ENCODE measurements at places on chromosomes 11 and 22. TPM values are rescaled to one million over a fixed set of nuclear protein-coding genes. Genes with fewer than 3 reads are reported as not detected.

DNA sequence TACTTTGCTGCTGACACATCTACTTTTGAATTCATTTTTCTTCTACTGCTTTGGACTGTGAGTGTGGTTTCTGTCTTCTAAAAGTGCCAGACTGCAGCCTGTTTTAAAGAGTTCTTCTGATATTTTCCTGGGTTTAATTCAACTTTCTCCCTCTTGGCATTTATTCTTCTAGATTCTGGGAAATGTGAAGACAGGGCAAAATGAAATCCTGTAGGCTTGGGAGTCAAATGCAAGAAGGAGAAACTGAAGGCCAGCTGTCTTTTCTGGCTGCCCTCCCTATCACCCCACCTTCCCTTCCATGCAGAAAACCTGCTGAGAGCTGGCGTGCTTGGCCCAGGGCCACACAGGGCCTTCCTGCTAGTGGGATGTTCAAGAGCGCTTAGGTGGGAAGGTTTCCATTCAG lies 7.6 kb downstream of the ZNF70 start:
- DNase-seq, result no peak

TMEM121B gene
- total RNA-seq, result 0.42 TPM

DNA sequence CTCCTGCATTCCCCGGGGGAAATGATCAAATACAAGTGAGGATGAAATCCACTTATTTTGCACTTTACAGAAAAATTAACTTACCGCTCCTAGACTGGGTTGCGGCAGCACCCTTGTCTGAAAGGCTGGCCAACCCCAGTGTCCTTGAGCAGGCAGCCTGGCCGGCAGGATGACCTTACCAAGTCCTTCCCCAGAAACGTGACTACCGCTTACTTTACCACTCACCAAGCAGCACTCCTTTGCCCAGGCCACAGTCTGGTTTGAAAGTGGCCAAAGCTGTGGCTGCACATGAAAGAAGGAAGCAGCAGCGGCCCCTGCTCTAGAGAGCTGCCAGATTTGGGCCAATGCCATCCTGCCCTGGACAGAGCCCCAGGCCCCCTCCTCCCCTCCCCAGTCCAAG lies 20.3 kb downstream of the MYH9 start:
- no peak for DNase-seq

CD3E gene
- not detected for total RNA-seq

DNA sequence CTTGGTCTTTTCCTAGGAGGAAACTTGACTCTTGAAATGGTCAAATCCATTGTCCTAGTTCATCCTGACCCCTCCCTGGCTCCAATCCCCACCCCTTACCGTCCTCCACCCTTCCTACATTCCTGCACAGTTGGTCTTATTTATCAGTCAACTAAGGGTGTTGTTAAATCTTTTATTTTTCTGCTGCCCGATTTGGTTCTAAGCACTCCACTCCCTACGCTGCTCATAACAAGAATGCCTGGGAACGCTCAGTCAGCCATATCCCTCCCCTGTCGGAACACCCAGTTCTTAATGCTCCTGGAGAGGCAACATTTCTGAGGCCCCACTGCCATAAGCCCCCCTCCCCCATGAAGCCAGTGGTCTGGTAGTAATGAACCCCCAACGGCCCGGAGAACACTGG lies 9.7 kb downstream of the EHF start:
- no peak for DNase-seq

KCNQ1 gene
- 7.4 TPM for total RNA-seq

MS4A4A gene
- not detected for total RNA-seq

MS4A12 gene
- not detected for total RNA-seq

GRCh38 chr11:71245601-71246391 lies 6.6 kb downstream of the SHANK2 start:
- DNase-seq, result no peak

DNA sequence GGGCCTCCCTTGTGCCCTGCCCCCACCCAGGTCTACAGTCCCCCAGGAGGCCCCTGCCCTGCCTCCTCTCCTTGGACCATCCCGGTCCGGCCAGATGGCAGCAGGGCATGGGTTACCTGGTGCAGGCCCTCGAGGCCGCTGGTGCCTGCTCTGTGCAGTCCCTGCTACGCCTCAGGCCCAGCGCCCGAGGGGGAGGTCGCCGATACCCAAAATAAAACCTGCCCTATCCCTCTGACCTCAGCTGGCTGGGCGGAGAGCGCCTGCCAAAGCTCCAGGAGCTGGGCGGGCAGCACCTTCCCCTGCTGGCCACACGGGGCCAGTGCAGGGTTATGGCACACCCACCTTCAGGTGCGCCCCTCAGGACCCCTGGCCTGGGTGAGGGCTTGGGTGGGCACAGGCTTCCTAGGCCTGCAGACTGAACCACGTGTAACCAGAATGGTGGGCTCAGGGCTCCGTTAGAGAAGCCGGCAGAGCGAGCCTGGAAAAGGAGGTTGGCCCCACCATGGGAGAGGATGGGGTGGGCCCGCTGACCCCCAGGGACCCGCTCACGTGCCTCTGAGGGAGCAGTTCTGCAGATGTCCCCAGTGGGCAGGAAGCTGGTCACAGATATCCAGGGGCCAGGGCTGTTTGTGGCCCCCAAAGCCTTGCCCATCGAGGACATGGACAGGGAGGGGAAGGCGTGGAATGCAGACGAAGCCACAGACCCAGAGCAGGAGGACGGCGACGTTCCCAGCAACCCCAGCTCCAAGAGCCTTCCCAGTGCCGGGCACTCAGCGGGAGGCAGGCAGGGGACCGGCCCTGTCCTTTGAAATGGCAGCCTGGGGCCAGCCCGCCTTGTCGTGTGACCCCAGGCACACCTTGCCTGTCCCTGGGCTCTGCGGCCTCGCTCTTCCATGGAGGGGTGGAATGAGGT lies 1.7 kb upstream of the TNNT3 start:
- DNase-seq, result no peak

- no peak for DNase-seq
Observed at GRCh38 chr22:46295277-46295971, 1.2 kb upstream of the GTSE1 start.

DNA sequence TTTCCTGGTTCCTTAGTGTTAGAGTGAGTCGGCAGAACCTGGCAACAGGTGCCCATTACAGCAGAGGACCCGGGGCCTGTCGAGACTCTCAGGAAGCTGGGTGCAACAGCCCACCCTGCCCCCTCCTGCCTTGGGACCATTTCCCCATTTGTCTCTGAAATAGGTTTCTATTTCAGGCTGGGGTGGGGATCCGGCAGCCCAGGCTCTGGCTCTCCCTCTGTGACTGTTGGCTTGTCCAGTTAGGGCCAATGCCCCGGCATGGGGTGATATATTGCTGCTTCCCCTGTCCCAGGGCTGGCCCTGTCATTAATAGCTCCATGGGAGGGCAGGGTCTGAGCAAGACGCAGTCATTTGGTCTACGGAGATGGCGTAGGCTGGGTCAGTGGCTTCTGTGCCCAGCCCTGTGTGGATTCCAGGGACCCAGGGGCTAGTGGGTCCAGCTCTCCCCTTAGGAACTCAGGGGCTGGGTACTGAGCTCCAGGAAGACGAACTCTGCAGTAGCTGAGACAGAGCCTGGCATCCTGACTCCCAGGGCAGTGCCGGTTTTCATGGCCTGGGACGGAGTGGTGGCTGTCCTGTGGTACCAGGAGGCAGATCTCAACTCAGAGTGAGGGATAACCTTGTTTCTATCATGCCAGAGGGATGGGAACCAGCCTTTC lies 2.7 kb downstream of the P2RY6 start:
- no peak for DNase-seq

FOLR2 gene
- total RNA-seq, result not detected

DNA sequence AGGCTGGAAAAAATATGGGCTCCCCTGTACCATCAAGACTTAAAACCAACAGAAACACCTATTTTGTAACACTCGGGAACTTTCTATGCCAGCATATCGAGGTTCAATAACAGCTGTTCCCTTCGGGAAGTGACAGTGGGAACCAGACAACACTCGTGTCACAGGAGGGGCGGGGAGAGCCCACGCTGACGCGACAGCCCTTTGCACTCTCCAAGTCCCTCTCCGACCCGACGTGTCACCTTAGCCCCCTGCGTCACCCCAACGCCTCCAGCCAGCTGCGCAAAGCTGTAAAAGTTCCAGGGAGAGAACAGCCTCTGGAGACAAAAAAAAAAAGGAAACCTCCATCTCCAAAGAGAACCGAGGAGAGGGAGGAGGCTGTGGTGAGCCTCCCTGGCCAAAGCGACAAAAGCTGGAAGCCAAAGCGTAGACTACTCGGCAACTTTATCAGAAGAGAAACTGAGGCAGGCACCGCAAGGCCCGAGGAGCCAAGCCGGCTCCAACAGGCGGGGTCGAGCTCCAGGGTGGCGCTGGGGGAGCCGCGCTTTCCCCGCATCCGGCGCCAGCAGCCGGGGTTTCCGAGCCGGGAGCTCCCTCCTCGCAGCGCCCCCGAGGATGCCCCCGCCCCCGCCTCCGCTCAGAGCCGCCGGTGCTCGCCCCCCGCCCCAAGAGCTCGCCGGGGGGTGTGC lies 751 bp downstream of the ARFGAP3 start:
- peak; percentile 26 for DNase-seq

VPS26B gene
- total RNA-seq, result 33.1 TPM

PIWIL4 gene
- 7.7 TPM for total RNA-seq

SPON1 gene
- total RNA-seq, result not detected

DNA sequence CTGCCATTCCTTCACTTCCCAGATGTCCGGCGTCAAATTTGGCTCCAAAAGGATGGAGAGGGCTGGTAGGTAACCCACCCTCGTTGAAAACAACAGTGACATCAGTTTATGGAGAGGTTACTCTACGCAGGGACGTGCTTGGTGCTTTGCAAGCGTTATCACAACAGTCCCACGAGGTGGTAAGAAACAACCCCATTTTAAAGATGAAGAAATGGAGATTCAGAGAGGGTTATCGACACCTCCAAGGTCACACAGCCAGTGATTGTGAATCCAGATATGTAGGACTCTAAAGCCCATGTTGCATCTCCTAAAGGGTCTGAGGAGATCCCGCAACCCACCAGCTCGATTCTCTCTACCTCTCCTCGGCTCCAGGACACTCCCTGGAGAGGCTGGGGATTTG lies 773 bp downstream of the MIAT start:
- no peak for DNase-seq

STX5 gene
- total RNA-seq, result 38.3 TPM

GRCh38 chr22:22666307-22667091 lies 22.1 kb downstream of the GGTLC2 start:
- DNase-seq, result peak; percentile 72

DNA sequence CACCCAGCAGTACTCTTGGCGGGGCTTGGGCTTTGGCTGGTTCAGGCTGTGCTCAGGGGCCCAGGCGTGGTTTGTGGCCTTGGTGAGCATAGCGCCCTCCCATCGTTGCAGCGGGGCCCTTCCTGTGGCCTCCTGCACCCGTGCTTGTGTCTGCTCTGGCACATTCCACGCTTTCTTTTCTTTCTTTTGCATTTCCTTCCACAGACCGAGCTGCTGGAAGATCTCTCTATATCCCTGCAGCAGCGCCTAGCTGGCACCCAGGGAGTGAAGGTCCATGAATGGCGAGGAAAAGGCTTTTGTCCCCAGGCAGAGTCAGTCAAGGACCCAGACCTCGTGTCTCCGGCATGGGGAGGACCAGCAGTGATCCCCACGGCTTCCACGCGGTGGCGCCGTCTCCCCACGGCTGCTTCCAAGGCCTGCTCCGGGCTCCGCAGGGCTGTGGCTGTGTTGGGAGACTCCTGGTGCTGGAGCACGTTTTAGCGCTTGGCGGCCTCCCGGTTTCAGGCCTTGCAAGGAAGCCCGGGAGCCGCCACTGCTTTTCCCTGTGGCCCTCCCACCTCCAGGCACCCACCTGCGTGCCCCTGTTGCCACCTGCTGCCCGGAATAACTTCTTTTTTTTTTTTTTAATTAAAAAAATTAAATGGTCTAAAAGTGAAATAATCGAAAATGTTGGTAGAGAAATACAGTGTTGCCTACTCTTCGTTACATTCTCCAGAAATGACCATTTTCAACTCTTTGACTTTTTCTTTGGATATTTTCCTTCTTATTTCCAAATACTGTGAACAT lies 28.5 kb downstream of the GLB1L2 start:
- DNase-seq, result peak; percentile 62

GRCh38 chr11:34727228-34727737 lies 106.4 kb downstream of the EHF start:
- no peak for DNase-seq

- no peak for DNase-seq
Observed at GRCh38 chr11:112773264-112773663, 188.0 kb upstream of the NCAM1 start.

- no peak for DNase-seq
Observed at GRCh38 chr22:34914846-34915245, 151.1 kb upstream of the ISX start.

DNA sequence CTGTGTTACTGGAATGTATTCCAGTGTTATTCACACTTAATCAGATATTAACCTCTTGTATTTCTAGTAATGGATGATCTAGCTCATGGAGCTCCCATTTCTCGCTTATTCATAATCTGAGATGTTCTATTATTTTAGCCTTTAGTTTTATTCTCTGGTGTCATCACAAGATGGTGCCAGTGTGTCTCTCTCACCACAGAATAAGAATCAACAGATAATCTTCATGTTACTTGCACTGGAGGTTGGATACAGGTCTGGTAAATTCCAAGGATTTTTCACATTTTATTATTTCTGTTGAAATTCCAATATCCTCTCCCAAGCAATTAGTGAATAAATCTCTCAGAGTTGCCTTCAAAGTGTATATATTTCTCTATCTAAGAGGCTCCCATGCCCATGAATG lies 74.6 kb downstream of the CASP12 start:
- DNase-seq, result no peak

GRCh38 chr22:26665813-26666231 lies 8.4 kb downstream of the MIAT start:
- no peak for DNase-seq

DNA sequence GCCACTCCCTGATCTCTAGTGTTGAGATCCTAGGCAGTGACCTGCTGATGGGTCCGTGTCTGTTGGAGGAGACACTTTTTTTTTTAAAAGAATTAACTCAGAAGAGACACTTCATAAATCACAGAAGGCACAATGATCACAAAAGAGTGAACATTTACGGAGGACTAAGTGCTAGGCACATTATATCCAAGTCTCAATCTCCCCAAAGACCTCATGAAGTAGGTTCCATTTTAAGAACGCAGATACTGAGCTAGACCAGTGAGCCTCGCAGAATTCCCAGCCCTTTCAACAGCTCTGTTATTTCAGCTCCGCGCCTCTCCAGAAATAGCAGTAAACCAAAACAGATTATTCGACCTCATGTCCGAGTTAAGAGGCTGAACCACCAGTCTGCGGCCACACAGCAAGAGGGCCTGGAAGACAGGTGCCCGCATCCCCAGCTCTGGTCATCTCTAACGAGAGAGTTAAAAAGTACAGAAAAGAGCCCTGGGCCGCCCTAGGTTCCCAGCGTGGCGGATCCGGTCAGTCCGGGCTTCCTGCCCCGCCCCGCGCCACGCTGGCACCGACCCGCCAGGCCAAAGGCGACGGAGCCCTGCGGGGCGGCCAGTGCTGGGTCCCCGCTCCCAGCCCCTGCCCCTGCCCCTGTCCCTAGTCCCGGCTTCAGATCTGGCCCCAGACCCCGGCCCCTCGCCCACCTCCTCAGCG lies 612 bp downstream of the XBP1 start:
- peak; percentile 72 for DNase-seq

Data from Calu3 (cell line).